C1 segment of cervical spinal cord (tissue), 14 donors: ENCODE measurements at places on chromosomes 2 and 18.

GRCh38 chr2:4445821-4446220 is 742.4 kb downstream of the DCDC2C start:
- no peak for DNase-seq

DNA sequence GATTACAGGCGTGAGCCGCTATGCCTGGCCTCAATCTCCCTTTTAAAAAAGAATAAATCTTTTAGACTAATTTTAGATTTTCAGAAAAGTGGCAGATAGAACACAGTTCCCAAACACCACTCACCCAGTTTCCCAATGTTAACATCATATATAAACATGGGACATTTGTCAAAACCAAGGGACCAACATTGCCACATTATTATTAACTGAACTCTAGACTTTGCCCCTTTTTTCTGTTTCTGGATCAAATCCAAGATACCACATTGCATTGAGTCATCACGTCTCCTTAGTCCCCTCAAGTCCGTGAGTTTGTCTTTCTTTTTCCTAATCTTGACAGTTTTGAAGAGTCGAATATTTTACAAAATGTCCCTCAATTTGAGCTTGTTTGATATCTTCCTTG is 2.4 kb downstream of the C2orf42 start:
- no peak for DNase-seq

DNA sequence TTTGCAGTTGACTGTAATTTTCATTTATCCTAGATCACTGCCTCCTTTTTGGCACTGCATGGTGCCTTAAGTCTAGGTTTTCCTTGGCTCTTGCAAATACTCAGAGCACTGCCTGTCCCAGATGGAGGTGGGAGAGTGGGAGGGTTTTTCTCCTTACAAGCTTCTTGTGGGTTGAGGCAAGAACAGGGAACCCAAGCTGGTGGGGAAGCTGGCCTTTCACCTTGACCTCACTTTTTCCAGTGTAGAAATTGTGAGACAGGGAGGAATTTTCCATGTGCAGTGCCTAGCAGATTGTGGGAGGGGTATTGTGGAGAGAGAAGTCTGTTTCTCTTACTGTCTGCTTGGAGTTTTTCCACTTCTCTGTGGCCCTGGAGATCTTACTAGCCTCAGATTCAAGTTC is 21.5 kb downstream of the GALNT1 start:
- no peak for DNase-seq

DNA sequence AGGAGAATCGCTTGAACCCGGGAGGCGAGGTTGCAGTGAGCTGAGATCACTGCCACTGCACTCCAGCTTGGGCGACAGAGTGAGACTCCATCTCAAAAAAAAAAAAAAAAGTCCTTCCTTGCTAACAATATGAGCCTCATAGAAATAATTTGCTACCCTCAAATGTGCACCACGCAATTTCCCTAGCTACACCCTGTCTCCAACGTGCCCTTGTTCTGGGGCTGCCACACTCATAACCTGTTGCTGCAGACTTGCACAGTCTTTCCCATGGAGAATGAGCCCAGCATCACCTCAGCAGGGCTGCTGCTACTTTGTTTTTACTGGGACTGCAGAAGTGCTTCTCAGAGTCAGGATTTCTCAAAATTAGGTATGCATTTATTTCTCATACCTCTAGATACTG is 46.4 kb upstream of the ZNG1B start:
- DNase-seq: no peak

DNA sequence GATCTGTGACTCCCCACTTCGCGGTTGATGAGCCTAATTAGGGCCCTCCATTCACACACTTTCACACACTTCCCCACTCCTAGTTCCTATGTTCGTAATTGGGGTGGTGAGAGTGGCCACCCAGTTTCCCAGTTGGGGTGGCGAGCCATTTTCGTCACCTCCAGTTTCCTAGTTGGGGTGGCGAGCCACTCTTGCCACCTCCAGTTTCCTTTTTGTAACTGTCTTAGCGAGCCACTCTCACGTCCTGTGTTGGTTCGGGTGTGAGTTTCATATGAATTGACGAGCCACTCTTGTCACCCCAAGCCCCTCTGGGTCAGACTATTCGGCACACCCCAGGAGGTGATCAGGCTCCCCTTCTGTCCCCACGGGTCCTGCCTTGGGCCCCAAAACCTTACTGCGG is 14.0 kb downstream of the CYP20A1 start:
- DNase-seq: no peak

DNA sequence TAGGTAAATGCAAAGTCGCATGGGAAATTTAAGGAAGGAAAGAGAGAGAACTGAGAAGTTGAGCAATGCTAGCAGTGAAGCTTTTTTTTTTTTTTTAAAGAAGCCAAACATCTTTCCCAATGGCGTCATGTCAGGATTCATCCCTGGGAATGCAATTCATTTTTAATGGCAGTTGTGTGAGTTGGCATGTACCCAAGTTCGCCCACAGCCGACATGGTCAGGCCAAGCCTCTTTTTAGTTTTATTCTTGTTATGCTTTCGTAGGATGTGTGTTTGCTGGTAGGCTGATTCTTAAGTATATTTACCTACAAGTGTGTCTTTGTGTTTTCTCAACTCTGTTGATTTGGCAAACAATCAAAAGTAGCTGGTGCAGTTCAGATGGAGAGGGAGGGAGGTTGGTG is 127.6 kb upstream of the ITGA6 start:
- no peak for DNase-seq

DNA sequence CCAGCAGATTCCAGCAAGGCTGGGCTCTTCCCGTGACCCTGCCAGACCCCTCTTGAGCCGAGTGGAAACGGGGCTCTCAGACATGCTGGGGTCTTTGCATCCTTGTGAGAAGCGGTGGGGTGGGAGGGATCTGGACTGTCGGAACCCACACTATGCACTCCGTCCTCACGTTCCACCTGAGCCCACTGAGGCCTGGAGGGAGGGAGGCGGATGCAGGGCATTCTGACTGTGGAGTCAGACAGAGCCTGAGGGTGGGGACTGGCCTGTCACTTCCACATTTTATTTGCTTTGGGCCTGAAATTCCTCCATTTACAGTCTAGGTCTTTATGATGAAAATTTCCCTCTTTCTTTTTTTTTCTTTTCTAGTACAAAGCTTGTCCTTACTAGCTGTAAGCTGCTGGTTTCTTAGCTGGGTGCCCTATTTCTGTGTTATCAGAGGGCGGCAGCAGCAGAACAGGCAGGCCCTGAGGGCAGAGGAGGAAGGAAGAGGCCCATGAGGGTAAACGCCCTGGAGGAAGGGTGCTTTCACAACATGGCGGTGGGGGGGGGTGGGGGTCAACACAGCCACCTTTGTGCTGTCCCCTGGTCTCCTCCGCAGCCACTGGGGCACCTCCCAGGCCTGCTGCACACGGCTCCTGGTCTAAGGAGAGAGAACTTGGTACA is 373.5 kb upstream of the MYT1L start:
- DNase-seq: no peak

DNA sequence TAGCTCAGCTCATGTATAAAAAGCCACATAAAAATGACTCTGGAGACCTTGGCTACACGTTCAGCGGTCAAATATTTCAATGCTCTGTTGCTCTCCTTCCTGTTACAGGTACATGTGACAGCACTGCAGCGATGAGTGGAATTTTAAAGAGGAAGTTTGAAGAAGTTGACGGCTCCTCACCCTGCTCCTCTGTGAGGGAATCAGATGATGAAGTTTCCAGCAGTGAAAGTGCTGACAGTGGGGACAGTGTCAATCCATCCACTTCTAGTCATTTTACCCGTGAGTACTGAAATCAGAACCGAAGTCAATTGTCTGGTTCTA is 125.4 kb downstream of the CSRNP3 start:
- no peak for DNase-seq

GRCh38 chr2:237541243-237541642 is 25.1 kb upstream of the PRLH start:
- no peak for DNase-seq

- DNase-seq: no peak
These were observed 105.8 kb downstream of the ICOS start for GRCh38 chr2:204042401-204042800.

- DNase-seq: no peak
These were observed 166.6 kb downstream of the TNS1 start for GRCh38 chr2:217835931-217836891.

- no peak for DNase-seq
These were observed 1499.4 kb downstream of the SUCLG1 start for GRCh38 chr2:82959727-82960126.

DNA sequence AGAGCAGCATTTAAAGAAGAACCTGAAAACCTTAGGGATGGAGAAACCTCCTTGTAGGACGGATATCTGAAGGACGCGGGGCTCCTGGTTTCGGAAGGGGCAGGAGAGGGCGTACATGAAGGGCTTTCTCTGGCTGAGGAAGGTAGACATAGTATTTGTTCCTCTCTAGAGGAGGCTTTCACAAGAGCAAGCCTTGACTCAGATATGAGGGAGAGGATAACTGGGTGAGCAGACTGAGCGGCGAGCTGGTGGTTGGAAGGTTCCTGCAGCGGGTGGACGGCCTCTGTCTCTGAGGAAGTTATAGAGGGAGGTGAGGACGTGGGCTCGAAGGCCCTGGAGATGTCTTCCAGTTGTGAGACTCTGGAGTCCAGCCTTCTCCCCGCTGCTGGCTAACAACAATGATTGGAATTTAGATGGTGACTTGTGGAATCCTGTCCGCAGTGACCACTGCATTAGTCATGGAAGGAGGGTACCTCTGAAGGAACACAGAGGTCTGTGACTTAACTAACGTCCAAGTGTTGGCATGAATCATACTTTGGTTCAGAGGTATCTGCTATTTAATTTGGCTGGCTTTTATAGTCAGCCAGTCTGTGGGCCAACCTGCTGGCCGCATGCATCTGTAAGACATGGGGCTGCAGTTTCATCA is 80.9 kb downstream of the ASAP2 start:
- DNase-seq: no peak

DNA sequence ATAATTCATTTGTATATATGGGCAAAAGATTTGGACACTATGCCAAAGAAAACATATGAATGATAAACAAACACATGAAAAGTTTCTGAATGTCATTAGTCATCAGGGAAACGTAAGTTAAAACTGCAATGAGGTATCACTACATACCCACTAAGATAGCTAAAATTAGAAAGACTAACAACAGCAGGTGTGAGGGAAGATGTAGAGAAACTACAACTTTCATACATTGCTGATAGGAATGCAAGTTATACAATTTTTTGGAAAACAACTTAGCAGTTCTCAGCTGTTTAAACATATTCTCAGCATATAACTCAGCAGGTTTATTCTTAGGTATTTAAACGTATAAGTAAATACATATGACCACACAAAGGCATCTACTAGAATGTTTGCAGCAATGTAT is 563.5 kb upstream of the KLHL29 start:
- DNase-seq: no peak

DNA sequence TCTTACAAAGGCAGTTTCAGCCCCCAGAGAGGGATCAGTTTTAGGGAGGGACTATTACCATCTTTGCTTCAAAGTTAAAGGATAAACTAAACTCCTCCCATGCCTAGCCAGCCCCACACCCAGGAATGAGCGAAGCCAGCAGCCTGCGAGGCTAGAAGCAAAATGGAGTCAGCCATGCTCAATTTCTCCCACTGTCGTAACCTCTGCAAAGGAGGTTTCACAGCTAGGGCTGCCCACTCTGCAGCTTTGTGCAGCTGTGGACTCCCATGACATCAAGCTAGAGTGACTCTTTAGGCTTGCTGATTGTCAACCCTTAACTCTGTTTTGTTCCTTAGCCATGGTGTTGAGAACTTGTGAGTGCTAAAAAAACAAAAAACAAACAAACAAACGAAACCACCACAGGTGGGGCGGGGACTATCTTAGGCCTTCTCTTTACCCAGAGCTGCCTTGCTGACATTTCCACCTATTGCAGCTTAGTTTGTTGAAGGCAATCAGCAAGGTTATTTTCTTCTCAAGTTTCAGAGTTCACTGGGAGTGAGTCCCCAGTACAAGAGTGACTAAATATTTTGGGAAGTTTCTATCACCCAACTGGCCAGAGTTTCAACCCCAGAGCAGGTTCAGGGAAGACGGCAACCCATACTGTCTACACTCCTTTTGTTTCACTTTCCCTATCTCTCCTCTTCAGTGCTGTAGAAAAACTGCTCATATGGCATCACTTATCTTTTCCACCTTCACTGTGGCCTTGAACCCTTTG is 592.1 kb downstream of the XIRP2 start:
- no peak for DNase-seq

- no peak for DNase-seq
These were observed 68.5 kb downstream of the ETAA1 start for GRCh38 chr2:67465623-67466022.

GRCh38 chr2:152755029-152755428 is 36.6 kb downstream of the ARL6IP6 start:
- DNase-seq: no peak
